ENCODE measurements at places on chromosomes 16 and 17. TPM values are rescaled to one million over a fixed set of nuclear protein-coding genes. Genes with fewer than 3 reads are reported as not detected.

GRCh38 chr16:27355610-27356009 lies 41.8 kb downstream of the IL4R start:
- peak; percentile 24 for DNase-seq

GRCh38 chr16:24347556-24347955 lies 91.4 kb downstream of the CACNG3 start:
- no peak for DNase-seq

DNA sequence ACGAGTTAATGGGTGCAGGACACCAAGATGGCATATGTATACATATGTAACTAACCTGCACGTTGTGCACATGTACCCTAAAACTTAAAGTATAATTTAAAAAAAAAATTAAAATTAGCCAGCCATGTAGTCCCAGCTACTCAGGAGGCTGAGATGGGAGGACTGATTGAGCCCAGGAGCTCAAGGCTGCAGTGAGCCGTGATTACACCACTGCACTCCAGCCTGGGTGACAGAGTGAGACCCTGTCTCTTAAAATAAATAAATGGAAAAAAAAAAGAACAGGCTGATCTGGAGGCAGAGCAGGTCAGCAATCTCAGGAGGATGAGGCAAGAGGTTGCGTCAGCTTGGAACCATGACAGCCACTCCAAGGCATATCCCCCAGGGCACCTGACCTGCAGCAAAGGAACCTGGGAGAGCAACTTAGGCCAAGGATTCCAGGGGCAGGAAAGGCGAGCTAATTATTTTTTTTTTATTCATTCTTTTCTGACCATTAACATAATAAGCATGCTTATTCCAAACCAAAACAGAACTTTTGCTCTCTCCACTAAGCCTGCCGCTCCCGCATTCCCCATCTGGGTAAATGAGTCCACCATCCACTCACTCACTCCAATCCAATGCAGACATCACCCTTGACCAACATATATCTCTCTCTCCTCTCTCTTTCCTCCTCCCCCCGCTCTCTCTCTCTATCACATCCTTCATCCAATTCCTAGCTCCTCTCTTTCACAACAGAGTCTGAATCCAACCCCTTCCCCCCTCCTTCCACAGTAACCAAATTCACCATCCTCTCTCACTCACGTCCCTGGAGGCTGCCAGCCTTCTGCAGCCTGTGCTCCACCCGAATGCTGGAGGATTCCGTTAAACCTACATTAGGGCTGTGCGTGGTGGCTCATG lies 47.7 kb downstream of the TK2 start:
- DNase-seq: peak; percentile 88

Gene KRT17
- total RNA-seq: not detected

Gene ASB16
- not detected for total RNA-seq
